NCI-H1930 (cell line): ENCODE measurements at places on chromosomes 1 and 21.

DNA sequence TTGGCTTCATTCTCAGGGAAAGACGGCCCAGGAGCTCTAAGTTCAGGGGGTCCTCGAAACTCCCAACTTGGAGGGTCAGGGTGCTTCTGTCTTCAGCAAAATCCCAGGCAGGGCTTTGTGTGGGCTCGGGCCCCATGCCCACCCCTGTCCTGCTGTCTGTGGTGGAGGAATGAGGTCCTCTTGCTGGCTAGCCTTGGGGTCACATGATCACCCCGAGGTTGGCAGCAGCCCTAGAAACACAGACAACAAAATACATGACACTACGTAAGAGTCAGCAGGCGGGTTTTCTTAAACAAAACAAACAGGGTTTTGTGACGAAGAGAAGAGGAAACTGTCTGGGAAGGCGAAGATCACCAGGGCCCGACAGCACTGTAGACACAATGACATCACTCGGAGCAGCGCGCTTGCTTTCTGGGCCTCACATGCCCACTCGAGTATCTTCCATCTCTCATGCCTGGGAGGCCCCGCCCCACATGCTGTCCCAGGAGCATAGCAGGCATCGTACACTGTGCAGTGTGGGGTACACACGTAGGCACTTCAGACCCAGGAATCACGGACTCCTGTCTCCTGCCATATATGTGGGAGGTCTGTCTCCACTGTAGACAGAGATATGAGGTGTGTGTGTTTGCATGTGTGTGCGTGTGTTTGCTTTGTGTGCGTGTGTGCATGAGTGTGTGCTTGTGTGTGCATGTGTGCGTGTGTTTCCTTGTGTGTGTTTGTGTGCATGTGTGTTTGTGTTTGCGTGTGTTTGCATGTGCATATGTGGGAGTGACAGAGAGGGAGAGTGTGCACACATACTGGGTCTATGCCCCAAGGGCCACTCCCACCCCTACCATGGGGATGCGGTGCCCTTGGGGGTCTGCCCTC is 94.7 kb downstream of the SIK1 start:
- no peak for DNase-seq

DNA sequence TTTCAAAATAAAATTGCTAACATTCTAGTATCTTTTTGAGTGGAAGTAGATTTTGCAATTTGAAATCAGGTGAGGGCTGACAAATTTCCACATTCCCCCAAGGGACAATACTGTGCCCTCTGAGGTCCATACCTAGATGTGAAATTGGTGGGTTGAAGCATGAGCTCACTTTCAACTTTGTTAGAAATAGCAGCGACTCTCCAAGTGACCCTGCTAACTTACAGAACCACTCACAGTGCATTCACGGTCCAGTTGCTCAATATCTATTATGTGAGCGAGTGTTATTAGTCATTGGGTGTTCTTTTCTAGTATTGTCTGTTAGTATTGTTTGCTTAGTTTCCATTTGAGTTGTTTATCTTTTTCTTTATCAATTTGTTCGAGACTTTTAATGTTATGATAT is 53.6 kb upstream of the ASB17 start:
- DNase-seq: no peak

DNA sequence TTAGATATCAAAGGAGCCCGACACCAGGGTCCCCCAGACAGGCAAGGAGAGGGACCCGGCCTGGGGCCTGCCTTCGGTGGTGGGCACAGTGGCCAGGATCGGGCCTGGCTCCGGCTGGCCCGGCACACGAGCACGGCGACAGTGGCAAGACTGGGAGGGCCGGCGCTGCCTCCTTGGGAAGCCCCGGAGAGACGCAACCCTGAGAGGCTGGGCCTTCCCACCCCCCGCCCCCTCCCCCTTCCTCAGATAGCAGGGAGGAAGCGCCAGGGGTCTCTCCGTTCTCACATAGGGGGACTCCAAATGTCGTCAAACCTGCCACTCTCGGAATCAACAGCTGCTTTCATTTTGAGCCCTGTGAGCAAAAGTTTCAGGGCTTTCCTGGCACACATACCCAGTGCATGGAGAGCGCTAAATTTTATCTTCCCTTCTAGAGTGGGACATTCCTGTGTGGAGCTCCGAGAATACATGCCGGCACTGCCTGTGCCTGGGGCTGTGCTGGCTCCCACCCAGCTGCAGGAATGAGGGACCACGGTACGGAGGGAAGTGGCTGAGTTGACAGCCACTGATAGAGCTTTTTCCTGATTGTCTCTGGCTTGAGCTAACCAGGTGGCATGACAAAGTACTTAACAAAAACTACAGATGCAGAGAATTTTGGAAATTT is 62.4 kb downstream of the CD247 start:
- DNase-seq: no peak

GRCh38 chr1:12565094-12565965 is 52.7 kb downstream of the DHRS3 start:
- no peak for DNase-seq

DNA sequence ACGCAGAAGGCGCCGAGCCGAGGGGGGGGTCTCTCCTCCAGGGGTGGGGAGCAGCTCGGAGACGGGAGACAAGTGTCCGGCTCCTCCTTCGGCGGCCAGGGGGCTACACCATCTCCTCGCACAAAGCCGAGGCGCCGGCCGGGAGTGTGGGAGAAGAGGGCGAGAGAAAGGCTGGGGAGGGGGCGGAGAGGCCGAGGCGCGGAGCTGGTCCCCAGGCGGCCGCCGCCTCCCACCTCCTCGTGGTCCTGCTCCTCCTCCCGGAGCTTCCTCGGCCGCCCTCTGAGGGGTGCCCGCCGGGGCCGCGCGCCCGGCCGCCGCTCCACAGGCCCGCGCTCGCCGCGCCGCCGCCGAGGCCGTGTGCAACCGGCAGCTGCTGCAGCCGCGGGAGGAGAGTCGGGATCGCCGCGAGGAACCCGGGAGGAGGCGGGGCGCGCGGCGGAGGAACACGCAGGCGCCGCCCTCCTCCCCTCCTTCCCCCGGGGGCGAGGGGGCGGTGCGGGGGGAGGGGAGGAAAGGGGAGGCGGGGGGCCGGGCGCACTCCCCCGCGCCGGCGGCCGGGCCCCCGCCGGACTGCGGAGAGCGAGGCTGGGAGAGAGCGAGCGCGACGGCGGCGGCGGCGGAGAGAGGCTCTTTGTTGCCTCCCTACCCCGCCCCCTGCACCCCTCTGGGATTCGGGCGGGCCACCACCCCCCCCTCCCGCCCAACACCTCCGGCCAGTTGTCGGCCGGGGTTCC is at the start of gene ENAH:
ENAH (minus strand) TSS at position 395 of the 734 bp plus-strand sequence. CDS start 433 bp downstream, outside the sequence.
- peak; percentile 83 for DNase-seq

- DNase-seq: no peak
These were observed 2.5 kb downstream of the KIF21B start for GRCh38 chr1:201020721-201021629.

DNA sequence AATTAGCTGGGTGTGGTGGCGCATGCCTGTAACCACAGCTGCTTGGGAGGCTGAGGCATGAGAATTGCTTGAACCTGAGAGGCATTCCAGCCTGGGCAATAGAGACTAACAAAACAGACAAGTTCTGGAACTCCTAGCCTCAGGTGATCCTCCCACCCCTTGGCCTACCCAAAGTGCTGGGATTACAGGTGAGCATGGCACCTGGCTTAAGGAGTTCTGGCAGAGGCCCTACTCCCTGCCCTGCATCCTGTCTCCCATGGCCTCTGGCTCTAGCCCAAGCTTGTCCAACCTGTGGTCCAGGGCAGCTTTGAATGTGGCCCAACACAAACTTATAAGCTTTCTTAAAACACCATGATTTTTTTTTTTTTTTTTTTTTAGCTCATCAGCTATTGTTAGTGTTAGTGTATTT is 20.4 kb downstream of the TOMM20 start:
- no peak for DNase-seq

- DNase-seq: no peak
These were observed 29.9 kb downstream of the KLHL20 start for GRCh38 chr1:173744651-173745050.

- DNase-seq: no peak
These were observed 2.5 kb downstream of the SLC25A44 start for GRCh38 chr1:156196445-156196844.

DNA sequence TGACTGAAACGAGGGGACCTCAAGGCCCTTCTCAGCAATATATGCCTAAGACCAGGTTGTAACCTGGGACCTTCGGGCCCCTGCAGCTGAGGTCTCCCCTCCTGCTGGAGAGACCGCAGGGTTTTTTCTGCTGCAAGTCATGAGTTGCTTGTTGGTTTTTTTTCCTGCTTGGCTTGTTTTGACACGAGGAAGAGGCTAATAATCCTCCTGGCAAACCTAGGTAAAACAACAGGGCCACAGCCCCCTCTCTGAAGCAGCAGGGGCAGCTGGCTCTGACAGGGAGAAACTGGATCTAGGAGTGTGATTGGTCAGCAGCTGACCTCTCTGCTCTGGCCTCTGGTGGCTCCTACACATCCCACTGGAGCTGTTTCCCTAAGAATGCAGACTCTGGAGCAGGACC is 69.0 kb downstream of the CD34 start:
- no peak for DNase-seq

GRCh38 chr1:100469578-100469977 is 68.4 kb upstream of the GPR88 start:
- DNase-seq: no peak

GRCh38 chr1:18352636-18353265 is 128.0 kb upstream of the KLHDC7A start:
- no peak for DNase-seq

DNA sequence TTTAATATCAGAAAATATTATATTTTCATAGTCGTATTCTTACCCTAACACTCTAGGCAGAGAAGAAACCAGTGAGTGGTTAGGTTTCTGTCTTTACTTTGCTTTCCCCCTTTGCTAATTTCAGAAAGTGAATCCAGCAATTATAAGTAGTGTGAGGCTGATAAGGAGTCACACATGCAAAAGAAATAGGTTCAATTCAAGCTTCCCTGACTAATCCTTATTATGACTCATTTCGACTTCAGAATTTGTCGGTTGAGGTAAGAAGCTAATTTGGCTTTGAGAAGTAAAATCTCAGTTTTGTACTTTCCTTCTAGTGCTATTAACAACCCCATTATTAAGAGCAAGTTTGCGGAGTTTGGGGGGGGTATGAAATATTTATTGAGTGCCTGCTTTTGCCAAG is 22.4 kb downstream of the ESRRG start:
- DNase-seq: no peak

DNA sequence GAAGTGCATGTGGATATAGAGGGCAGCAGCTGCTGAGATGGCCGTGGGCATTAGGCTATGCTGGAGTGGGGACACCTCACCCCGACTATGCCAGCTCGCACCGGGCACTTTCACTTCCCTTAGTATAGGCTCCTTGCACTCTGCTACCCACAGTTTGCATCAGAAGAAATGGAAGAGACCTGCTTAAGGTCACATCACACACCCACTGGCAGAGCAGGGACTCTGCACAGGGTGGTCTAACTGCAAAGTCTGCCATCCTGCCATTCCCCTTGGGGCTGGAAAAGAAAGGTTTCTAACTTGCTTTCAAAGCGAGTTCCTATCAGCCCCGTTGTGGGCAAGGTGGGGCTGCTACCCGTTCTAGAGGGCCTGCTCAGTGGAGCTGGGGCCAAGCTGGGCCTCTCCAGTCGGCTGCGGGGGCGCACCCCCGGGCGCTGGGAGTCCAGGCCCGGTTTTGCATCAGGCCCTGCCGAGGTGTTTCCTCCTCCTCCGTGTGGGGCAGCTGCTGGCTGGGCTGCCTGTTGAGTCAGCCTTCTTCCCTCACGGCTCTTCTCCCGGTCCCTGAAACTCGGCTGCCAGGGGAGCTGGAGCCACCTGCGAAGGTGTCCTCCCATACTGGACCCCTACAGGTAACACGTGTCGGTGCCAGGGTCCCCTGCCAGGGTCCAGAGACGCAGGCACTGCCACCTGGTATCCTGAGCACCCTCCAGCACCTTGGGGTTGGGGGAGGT is at the start of gene SYTL1:
SYTL1 (plus strand) TSS at position 498 of the 728 bp plus-strand sequence. CDS start 3,313 bp downstream, outside the sequence.
- no peak for DNase-seq

DNA sequence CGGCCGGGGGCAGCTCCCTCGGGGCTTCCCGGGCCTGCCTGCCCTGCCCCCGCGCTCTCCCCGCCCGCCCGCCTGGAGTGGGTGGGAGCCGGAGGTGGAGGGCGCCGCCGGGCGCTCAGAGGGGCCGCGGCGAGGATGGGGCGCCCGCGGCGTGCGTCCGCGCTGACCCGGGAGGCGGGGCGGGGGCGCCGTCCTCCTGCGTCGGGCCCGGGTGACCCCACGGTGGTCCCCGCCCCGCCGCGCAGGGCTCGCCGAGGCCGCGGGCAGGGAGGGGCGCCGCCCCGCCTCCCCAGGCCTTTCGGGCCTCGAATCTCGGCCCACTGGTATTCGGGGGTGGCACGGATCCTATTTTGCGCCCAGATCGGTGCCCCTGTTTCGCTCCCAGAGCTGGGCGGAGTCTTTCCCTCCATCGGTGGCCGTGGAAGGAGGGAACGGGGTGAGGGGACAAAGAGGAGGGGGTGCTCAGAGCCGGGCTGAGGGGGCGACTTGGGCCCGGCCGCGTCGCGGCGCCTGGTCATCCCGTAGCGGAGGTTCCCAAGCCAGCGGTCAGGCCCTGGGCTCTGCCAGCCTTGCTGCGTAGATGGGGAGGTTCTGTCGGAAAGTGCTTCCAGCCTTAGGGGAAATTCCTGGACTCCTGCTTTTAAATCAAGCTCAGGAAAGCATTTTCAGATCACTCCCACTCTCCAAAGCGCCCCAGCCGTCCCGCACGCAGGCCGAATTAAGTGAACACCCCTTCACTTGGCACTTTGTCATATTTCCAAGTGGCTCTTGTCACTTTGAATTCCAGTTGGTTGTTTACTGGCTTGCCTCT is 545 bp downstream of the PATJ start:
- DNase-seq: peak; percentile 60

DNA sequence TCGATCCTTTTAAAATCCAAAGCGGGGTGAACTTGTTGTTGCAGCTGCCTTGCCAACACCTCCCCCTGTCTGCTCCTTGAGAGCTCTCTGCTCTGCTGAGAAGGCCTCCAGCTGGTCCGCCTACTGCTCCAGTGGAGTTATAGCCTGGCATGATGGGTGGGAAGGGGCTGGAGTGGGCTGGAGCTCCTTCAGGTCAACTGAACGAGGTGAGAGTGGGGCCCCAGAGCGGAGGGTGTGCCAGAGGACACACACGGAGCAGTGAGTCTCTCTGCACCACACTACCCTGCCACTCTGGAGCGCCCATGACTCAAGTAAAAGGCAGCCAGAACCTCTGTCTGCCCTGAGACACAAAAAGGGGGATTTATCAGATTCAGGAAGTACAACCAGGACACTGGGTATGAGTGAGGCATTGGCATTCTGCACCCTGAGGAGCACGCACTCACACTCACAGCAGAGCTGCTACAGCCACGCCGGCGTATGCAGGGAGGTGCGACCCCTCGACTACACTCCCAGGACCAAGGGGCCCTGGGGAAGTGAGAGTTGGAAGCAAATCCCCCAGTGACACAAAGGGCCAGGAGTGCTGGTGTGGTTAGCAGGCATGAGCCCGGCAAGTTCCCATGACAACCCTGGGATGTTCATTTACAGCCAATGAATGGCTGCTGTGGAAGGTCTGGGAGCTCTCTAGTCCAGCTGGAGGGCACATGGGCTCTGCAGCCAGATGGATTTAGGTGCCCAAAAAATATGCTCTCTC is 28.0 kb upstream of the EVA1B start:
- no peak for DNase-seq
